ENCODE measurements at places on chromosomes 4 and X. TPM values are rescaled to one million over a fixed set of nuclear protein-coding genes. Genes with fewer than 3 reads are reported as not detected.

DNA sequence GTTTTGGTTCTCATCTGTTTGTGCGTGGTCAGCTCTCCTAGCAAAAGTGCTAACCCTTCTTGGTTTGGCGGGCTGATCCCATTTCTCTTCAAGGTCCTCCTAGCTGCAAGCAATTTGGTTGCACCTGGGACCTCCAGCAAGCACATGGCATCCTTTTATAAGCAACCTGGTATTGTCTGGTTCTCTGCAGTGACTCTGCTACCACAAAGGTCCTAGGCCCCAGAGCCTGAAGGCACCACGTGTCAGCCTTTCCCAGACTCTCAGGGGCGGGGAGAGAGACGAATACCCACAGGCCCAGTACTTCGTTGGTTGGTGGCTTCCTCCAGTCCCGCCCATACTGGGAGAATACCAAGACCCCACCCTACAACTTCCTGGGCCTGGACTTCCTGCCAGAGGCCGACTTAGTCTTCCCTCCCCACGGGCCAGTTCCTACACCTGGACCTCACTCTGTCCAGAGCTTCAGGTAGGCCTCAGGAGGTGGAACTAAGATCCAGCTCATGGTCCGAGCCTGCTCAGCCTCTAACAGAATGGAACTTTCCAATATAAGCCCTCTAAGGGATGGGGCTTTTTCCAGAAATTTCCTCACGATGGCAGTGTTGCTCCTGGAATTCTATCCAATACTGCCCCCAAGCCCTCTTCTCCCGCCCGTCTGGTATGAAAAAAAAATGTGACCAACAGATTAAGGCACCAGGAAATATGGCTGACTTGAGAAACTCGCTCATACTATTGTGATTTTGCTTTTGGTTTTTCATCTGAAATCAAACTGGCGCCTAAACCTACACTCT is 192.5 kb upstream of the STK26 start:
- H3K4me3 ChIP-seq, result no peak overlapping the region
- peak; percentile 32 for DNase-seq
- H3K27me3 ChIP-seq, result no peaks in the 10 kb centered on the region
- no peaks in the 10 kb centered on the region for H3K4me1 ChIP-seq
- no peak overlapping the region for H3K27ac ChIP-seq

- H3K36me3 ChIP-seq, result no peaks in the 10 kb centered on the region
- no peaks in the 10 kb centered on the region for H3K27me3 ChIP-seq
- H3K27ac ChIP-seq, result no peak overlapping the region
- H3K4me1 ChIP-seq, result no peaks in the 10 kb centered on the region
Measured at GRCh38 chr4:158121161-158121579, 51.7 kb downstream of the GASK1B start.

- H3K4me3 ChIP-seq, result no peak overlapping the region
- peaks cover 13% of the 10 kb centered on the region for H3K4me1 ChIP-seq
- no peak overlapping the region for H3K27ac ChIP-seq
Measured at GRCh38 chr4:122576261-122577188, 44.3 kb downstream of the IL21 start.

DNA sequence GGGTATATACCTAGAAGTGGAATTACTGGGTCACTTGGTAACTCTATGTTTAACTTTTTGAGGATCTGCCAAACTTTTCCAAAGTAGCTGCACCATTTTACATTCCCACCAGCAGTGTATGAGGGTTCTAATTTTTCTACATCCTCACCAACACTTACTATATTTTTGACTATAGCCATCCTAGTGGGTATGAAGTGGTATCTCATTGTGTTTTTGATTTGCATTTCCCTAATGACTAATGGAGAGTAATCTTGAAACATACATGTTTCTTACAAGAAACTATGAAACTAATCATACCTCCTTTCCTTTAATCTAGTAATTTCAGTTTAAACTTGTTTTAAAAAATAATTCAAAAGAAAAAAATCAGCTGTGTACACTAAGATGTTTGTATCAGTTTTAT is 17.9 kb downstream of the BCLAF3 start:
- H3K4me1 ChIP-seq, result no peaks in the 10 kb centered on the region
- no peak overlapping the region for H3K27ac ChIP-seq
- H3K36me3 ChIP-seq, result no peaks in the 10 kb centered on the region
- H3K27me3 ChIP-seq, result no peaks in the 10 kb centered on the region
- no peak for DNase-seq

SPIN4 gene
- total RNA-seq, result 0.81 TPM

HTR2C gene
- total RNA-seq, result not detected

All from CD4-positive, CD25-positive, alpha-beta regulatory T cell (primary cell).